Naive B cell (primary cell): ENCODE measurements at places on chromosomes 2 and 18. TPM values are rescaled to one million over a fixed set of nuclear protein-coding genes. Genes with fewer than 3 reads are reported as not detected.

HOXD10 gene
- not detected for polyA plus RNA-seq

GRCh38 chr2:234172532-234172931 lies 122.0 kb downstream of the SPP2 start:
- DNase-seq = no peak

SNORC gene
- not detected for polyA plus RNA-seq

SULT1C4 gene
- polyA plus RNA-seq = not detected

DNA sequence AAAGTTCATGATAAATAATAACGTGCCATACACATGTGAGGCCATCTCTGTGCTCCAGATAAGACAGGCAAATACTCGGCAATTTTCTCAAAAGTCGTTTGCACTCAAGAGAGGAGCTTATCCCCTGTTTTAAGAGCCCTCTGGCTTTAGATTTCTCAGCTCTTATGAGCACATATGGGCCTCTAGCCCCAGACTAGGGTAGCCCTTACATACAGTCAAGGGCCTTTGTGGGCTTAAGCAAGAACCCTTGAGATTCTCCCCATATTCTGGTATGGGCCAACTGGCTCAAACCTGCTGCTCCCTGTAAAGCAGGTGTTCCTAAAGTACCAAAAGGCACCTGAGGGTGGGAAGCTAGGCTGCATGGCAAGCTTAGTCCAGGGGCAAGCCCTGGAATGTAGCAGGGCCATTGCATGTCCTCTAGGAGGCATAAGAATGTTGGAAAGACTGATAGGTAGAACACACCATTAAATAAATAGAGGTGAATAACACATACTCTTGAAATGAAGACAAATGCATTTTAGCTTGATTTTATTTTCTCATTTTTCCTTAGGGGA lies 66.1 kb downstream of the FASTKD2 start:
- DNase-seq = no peak

GRCh38 chr2:128769457-128770142 lies 450.9 kb upstream of the HS6ST1 start:
- no peak for DNase-seq

DNA sequence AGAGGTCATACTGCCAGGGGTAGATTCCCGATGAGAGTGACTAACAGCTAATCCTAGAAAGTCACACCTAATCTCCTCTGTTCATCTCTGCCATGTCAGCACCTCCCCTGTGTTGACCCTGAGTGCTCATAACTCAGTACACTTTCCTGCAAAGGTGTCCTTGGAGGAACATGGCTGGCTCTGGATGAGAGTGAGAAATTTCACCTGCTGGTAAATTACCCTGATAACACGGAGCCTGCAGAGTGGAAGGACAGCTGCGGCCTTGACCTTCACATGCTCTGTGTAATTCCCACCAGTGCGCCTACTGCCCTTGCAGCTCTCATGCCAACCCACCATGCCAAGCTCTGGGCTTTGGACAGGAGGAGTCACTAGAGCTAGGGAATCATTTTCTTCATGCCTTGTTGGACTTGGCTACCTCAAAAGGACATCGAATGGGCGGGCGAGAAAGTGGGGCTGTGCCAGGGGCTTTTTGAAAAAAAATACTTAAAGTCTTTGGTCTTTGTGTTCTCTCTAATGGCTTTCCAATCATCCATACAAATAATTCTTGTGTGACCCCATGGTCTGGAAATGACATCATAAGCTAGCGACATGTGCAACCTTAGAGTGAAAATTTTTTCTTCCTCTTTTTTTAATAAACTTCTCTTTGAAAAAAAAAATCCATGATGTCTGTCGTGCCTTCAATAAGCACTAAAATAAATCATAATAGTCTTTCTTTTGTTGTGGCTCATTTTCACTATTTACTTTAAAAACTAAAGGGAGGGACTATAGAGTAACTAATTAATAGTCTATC lies 319.9 kb downstream of the MYCN start:
- no peak for DNase-seq

DNA sequence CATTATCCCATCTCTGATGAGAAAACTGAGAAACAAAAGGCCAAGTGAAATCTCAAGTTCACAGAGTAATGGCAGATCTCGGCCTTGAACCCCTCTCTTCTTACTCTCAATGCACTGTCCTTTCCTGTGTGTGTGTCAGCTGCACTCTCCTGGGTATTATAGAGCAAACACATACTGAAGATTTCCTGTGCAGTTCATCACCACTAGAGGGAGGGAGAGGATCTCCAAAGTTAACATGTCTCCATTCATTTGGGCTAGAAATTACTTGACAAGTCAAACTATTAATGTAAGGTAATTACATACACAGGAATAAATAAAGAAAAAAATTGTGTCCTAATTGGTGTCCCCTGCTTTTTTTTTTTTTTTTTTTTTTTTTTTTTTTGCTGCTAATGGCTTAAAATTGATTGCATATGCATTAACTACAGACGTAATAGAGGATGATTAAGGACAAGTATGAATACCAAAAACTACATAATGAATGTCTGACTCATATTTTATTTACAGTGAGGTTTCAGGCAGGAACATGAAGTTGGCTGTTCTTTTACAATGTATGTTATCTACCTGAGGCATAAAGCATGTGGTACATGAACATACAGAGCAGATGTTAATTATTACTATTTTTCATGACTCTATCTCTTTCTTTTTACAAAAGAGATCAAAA lies 269.2 kb downstream of the NYAP2 start:
- peak; percentile 39 for DNase-seq
